ENCODE measurements at places on chromosomes 12 and 14. TPM values are rescaled to one million over a fixed set of nuclear protein-coding genes. Genes with fewer than 3 reads are reported as not detected.

PLEKHG7 gene
- 0.05 TPM for polyA plus RNA-seq

DNA sequence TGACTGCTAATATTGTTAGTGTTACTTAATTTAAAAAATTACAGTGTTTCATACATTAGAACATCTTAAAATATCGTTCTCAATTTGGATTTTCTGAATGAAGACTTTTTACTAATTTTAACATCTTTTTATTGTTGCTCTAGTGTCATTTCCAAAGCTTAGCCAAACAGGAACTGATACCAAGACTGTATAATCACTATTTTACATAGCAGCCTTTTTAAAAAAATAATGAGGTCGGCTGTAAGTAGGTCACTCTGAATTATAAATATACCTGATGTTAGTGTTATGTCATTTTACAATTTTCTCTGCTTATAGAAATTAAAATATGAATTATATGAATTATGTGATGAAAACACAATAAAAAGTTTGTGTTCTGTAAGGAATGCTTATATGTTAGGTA is 321.5 kb downstream of the TMEM117 start:
- no peak for DNase-seq

- no peak for DNase-seq
These were observed 247.9 kb upstream of the BTG1 start for GRCh38 chr12:92393504-92393903.

GRCh38 chr12:132695431-132695830 is 8.0 kb downstream of the PXMP2 start:
- no peak for DNase-seq

DNA sequence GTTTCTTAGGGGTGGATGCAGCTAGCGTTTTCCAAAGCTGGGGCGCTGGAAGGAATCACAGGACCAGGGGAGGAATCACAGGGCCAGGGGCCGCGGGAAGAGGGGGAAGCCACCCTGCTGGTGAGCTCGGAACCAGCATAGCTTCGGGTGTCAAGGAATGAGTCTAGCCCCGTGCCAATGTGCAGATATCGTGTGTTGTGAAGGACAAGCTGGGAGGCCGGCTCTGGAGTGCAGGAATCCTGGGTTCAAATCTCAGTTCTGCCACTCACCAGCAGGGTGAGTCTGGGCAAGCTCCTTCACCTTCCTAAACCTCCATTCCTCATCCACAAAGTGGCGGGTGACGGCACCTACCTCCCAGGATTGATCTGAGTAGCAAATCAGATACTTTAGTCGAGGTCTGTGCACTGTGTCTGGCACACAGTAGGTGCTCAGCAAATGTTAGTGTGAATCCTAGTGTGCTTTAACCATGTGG is 53.6 kb upstream of the RIN3 start:
- no peak for DNase-seq

GRCh38 chr12:79326663-79327062 is 364.1 kb downstream of the PAWR start:
- DNase-seq = no peak

- DNase-seq = no peak
These were observed 201.3 kb upstream of the FOXN3 start for GRCh38 chr14:89618330-89618708.

DNA sequence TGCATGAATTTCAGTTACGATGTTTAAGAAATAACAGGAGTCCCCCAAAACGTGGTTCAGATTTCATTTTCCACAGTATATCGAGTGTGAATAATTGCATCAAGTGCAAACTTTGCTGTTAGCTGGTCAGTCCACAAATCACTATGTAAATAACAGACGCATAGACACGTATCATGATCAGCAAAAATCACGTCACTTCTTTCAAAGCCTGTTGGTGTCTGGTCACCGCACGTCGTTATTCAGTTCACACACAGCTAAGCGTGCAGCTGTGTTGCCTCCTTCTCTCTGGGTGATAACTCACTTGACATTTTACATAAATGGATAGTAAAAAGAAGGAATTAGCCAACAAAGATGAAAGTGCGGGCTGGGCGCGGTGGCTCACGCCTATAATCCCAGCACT is 126.8 kb upstream of the MED13L start:
- DNase-seq = no peak
